Caco-2 (cell line): ENCODE measurements at places on chromosomes 6 and 20.
A peak's percentile ranks its signal among the peaks of the same experiment; 100 is the strongest.

DNA sequence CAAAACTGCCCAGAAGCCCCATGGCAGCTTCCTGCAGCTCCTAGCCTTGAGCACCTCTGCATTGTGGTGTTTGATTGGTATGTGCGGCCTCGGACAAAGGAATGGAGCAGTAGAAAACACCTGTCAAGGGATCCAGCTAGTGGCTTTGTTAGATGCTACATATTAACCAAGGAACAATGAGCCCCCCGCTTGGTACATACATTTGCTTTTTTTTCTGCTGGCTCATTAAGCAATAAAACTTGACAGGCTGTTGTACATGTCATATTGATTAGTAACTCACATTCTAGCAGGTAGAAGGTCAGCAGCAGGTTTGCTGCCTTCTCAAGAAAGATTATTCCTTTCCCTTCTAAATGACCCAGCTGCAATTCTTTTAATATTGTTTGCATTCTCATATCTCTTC, 937 bp downstream of the SPACA1 start:
- DNase-seq = peak; percentile 53

- no peak for DNase-seq
Measured at GRCh38 chr20:14312001-14312400, 25.4 kb downstream of the FLRT3 start.

GRCh38 chr20:60300374-60300773, 342.2 kb downstream of the CDH26 start:
- DNase-seq = no peak

- DNase-seq = no peak
Measured at GRCh38 chr6:157430834-157431233, 49.8 kb downstream of the ZDHHC14 start.

DNA sequence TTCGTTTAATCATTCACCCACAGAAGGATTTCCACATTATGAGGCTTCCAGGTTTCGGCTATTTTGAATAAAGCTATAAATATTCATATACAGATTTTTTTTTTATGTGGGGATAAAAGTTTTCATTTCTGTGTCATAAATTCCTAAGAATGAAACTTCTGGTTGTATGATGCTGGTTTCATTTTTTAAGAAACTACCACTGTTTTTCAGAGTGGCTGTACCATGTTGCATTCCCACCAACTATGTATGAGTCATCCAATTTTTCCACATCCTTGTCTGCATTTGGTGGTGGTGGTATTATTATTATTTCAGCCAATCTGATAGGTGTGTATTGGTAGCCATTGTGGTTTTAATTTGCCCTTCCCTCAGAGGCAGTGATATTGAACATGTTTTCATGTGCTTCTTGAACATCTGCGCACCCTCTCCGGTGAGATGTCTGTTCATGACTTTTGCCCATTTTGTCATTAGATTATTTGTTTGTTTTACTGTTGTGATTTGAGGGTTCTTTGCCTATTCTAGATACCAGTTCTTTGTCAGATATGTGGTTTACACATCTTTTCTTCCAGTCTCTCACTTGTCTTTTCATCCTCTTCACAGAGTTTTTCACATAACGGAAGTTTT, 75.5 kb downstream of the DOK5 start:
- DNase-seq = no peak

DNA sequence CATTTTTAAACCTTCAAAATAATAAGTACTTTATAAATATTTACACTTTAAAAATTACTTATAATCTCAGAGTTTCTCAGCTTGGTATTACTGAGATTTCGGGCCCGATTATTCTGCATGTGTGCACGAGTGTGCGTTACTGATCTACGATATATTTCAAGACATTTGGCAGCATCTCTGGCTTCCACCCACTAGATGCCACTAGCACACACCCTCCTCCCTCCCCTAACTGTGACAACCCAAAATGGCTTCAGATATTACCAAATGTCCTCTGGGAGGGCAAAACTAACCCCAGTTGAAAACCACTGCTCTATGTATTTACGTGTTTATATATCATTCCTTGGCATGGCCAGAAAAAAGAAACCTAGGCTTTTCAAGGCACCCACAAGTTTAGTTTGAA, 95.9 kb downstream of the FYN start:
- DNase-seq = peak; percentile 10

GRCh38 chr6:56716229-56716628, 73.5 kb upstream of the DST start:
- no peak for DNase-seq

DNA sequence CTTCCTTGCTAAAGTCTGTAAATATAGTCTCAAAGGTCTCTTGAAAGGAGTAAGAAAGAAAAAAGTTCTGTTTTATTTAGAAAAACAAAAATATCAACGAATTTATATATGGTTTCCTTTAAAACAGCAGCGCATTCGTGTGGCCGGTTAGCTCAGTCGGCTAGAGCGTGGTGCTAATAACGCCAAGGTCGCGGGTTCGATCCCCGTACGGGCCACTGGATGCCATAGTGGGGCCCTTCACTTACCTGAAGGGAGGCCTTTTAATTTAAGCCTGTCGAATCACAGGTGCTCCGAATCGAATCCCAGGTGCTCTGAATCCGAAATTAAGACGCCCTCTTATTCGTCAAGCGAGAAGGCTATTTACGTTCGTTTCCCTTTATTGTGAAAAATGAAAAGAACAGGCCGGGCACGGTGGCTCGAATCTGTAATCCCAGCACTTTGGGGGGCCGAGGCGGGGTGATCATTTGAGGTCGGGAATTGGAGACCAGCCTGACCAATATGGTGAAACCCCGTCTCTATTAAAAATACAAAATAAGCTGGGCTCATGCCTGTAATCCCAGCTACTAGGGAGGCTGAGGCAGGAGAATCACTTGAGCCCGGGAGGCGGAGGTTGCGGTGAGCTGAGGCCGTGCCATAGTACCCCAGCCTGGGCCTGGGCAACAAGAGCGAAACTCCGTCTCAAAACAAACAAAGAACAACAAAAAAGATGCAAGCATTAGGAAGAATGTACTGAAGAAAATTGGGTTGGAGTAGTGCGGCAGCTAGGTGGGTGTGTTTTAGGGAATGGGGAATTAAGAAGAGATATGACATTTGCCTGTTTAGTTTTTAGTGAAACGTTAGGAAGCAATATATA, 195.8 kb upstream of the ZNF184 start:
- DNase-seq = peak; percentile 79

- no peak for DNase-seq
Measured at GRCh38 chr6:143058987-143059386, 1.7 kb upstream of the AIG1 start.

DNA sequence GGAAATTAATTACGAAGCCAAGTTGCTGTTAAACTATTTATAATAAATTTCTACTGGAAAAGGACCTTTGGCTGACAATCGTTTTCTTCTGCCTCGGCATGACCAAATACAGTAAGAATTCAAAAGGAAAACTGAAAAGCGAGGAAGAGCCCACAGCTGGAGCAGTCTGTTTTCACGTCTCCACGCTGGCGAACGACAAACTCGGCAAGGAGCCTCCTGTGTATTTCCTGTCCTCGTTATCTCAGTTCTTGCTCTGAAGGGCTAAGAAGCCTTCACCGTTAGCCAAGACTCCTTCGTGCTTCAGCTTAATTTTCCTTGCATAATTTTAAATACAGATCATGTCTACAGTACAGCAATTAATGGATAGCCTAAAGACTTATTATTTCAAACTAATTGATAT, 214.3 kb upstream of the PLCB4 start:
- no peak for DNase-seq

GRCh38 chr20:3358676-3359340, 48.7 kb downstream of the DNAAF9 start:
- no peak for DNase-seq

GRCh38 chr6:25222006-25222678, 57.0 kb upstream of the CARMIL1 start:
- DNase-seq = no peak

GRCh38 chr20:56940466-56940865, 311.4 kb downstream of the TFAP2C start:
- no peak for DNase-seq

DNA sequence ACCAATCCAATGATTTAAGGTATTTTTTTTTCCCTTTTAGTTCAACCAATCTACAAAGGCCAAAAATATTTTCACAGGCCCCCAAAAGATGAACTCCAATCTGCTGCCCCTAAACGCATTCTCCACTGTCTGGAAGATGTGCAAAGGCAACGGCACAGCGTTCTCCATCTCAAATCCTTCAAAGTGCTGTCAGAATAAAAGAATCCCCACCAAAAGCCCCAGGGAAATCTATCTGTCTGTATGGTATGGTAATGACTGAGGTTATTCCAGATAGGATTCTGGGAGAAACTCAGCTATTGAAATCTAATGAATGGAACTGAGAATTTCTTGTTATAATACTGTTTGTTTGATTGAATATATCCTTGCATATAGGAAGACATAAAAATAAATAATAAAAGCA, 217.8 kb upstream of the CCN2 start:
- DNase-seq = no peak

GRCh38 chr20:14589383-14589782, 252.0 kb upstream of the FLRT3 start:
- DNase-seq = no peak

- DNase-seq = no peak
Measured at GRCh38 chr6:74268815-74269599, 573.0 kb downstream of the CD109 start.

- DNase-seq = no peak
Measured at GRCh38 chr6:50112981-50113857, 63.5 kb upstream of the DEFB112 start.

DNA sequence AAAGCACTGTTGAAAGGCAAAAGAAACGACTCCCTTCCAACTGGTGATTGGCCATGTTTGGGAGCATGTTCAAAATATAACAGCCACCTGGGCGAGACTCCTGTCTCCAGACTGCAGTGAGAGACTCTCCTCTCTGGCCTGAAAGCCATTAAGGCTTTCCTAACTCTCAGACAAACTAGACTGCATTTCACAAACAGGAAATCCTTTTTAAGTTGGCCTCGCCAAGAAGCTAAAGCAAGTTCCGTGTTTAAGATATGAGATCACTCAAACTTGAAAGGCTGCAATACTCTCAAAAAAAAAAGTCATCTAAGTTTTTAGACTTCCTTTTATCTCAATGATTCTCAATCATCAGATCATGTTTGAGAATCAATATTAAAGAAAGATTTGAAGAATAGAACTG, 117.0 kb downstream of the TFAP2A start:
- no peak for DNase-seq

- DNase-seq = no peak
Measured at GRCh38 chr6:85037221-85037620, 272.8 kb upstream of the TBX18 start.

GRCh38 chr6:67811239-67812037, 823.6 kb upstream of the ADGRB3 start:
- no peak for DNase-seq

DNA sequence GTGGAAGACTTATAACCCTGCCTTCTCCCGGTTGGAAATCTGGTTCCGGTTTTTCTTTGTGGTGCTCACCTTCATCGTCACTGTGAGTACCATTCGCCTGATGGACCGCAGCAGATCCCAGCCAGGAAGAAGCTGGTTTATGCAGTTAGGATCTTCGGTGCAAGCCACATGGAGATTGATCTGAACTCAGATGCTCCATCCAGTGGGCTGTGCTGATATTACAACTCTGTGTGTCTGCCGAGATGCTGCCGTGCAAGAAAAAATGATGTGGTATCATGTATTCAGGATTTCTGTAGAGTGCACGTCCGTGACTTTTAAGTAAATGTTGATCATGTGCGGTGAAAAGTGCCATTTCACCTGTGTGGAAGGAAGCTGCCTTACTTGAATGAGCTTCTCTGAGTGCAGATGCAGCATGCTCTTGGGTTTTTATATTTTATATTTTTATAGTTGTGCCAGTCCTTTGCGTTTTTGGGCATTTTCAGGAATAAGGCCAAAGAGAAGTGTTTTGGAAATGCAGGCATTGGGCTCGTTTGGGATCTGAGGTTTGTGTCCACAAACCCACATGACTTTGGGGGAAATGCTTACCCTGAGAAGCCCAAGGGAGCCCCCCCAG, 39.2 kb downstream of the DYNLT1 start:
- peak; percentile 75 for DNase-seq

- peak; percentile 73 for DNase-seq
Measured at GRCh38 chr6:159104163-159104925, 59.6 kb upstream of the TAGAP start.

GRCh38 chr6:6892744-6893583, 214.8 kb upstream of the RREB1 start:
- DNase-seq = no peak

DNA sequence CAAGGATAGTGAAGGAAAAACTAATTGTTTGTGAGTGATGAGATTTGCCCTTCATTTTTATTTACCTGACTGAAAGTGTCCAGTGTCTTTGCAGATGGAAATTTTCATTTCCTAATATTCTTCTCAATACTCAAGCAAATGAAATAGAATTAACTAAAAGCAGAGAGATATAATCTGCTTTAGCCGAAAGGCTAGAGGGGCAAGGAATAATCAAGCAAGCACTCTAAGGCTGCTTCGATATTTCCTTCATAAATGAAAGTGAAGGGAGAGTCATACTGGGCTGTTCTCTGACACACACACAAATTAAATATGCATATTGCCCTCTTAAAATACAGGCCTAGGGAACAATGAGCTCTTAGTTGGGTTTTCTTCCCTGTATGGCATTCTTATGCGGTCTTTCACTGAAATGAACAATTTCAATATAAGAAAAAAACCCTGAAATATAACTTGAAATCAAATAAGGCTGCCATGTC, 47.5 kb upstream of the POPDC3 start:
- DNase-seq = no peak

- DNase-seq = no peak
Measured at GRCh38 chr20:63047267-63047666, 40.5 kb upstream of the BHLHE23 start.

- no peak for DNase-seq
Measured at GRCh38 chr6:113190170-113190569, 667.0 kb upstream of the MARCKS start.

DNA sequence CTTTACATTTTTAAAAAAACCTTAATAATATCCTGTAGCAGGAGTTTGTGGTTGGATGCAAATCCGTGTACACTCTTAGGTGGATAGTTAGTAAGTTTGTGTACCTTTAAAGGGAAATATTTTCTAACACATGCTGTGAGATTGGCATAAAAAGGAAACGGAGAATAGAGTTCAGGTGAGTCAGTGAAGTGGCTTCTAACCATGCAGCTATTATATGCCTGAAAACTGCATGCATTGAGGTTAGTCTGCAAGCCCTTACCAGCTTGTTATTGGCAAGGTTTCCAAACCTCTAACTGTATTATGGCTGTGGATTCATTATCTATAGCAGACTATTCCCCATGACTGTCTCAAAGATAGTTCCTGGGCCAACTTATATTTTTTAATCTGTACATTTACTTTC, 420.6 kb upstream of the MMS22L start:
- no peak for DNase-seq

GRCh38 chr20:49028684-49029083, 17.4 kb upstream of the CSE1L start:
- peak; percentile 55 for DNase-seq
